ENCODE measurements at places on chromosomes 3 and 15.

- no peak for DNase-seq
These were observed 3.9 kb downstream of the LXN start for GRCh38 chr3:158668506-158668905.

DNA sequence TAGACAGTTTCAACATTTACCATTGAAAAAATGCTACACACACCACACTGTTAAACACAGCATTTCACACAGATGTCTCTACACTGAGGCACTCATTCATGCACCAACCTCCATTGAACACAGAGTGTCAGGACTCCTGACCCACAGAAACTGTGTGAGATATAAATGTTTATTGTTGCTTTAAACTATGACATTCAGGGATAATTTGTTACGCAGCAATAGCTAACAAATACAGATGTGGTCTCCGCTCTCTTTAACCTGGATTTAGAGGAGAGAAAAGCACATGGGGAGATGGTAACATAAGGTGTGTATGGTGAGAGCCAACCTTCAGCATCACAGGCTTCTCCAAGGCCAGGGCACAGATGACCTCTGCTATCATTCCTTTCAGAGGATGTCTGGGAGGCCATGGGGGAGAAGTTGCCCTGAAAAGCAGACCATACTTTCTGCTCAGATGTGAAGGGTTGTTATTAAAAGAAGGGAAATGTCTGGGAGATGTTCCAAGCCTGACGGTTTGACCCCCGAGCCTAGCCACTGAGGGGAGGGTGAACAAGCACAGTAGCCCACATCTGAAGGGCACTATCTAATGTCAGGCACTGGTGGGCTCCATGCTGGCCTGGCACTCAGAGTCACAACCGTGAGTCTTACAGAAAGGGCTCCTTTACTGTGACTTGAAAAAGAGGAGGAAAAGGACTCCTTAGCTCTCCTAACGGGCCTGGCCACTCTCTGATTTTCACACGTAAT, 284.5 kb upstream of the TLE3 start:
- no peak for DNase-seq

DNA sequence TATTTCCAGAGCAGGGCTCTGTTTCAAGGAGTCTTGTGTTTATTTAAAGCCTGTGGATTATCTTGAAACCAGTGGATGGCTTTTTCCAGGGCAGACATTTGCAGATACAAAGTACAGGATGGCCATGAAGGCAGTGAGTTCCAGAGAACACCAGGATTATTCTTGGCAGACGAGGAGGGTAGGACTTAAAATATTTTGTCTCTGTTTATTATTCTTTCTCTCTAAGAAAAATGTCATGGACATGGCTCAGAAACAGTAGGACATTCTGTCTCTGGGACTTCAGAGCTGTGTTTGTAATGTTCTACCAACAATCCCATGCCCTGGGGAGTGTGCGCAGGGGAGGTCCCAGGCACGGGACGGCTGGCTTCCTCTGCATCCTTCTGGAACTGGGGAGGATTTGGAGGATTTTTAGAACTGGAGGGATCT, 125.9 kb downstream of the ATP10A start:
- no peak for DNase-seq

- DNase-seq = no peak
These were observed 937.2 kb downstream of the ZPLD1 start for GRCh38 chr3:103372031-103372430.
